Cerebellar nuclear complex (tissue), 1 donor: ENCODE measurements at places on chromosomes 13 and 19.
A peak's percentile ranks its signal among the peaks of the same experiment; 100 is the strongest.

DNA sequence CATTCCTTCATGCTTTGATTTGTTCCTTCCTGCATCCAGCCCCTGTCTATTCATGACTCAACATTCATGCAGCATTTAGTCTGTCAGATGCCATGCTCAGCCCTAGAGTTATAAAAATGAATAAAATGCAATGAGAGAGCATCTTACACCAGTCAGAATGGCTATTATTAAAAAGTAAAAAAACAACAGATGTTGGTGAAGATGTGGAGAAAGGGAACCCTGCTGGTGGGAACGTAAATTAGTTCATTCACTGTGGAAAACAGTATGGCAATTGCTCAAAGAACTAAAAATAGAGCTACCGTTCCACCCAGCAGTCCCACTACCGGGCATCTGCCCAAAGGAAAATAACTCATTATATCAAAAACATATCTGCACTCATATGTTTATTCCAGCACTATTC, 70.0 kb upstream of the GTF3A start:
- DNase-seq, result no peak

DNA sequence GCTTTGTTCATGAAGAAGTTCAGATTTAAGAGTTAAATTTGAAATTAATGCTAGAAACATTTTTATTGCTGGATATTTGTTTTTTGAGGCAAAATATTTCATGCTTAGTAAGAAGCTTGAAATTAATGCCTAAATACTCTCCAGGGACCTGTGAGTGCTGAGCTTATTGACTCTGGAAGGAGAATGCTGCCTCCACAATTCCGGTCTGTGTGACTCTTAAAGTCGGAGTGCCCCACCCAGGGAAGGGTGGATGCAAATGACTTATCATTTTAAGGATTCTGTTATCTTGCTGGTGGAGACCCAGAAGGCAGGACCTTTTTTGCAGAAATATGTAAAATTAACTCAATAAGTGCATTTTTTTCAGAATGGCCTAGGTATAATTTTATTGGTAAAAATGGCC, 143.8 kb upstream of the RXFP2 start:
- DNase-seq, result no peak

GRCh38 chr13:53447863-53448262, 419.2 kb downstream of the OLFM4 start:
- DNase-seq, result no peak

- DNase-seq, result no peak
Measured at GRCh38 chr13:100059827-100060226, 29.1 kb upstream of the PCCA start.

DNA sequence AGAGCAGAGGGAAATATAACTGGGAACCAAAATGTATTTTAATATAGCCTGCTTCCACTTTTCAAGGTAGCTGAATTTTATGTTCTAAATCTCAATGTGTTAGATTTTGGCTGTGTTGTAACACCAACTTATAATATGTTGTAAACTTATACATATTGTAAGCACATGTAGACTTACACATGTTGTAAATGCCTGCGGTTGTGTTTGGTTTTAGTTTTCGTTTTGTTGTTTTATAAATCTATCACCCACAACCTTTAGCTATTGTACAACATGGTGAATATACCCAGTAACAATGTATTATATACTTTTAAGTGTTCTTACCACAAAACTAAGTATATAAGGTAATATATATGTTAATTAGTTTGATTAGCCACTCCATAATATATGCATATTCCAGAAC, 15.6 kb downstream of the KCTD4 start:
- DNase-seq, result no peak

DNA sequence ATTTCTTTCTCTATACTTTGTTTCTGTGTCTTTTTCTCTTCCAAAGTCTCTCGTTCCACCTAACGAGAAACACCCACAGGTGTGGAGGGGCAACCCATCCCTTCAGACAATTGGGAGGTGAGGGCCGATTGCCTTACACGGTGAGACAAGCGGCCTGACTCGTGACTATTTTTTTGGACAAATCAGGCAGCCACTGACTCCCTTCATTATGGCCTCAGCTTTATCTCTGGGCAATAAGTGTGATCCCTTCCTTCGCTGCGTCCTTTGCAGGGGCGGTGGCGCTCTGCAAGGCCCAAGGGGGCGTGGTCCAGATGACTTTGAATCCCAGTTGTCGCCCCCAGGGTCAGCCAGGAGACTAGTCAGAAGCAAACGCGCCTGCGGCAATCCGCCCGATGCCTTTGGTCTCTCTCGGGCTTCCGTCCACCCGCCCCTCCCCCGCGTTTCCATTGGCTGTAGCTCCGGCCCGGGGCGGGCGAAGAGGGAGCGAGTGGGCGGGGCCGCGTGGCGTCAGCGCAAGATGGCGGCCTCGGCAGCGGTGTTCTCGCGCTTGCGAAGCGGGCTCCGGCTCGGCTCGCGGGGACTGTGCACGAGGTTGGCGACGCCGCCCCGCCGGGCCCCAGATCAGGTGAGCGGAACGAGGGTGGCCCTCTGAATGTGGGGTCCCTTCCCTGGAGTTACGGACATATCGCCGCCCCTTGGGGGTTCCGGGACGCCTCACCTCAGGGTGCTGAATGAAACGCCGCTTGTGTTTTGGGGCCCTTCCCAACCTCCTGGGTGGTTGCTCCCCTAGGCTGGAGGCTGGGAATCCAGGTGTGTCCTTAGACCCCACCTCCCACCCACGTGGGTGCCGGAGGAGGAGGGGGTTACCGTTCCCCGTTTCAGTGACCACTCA, at the start of gene TIMM50:
TIMM50 (plus strand) TSS at position 502 of the 892 bp plus-strand sequence; CDS start at position 518, 16 bp downstream.
- no peak for DNase-seq

DNA sequence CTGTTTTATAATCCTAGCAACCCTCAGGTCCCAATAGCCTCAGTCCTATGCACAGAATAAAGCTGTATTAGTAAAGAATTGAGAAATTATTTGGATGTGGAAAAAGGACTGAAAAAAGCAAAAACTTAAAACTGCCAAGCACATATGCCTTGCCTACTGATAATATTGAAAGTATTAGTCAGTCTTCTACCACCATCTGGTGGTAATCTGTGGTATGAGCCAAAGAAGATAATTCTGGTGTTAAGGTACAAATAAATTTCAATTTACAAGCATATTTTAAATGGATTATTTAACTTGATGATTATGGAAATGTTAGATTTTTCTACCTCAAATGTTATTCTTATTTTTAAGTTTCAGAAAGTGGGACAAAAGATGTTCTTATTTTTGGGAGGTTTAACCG, 460.3 kb upstream of the KLHL1 start:
- DNase-seq, result no peak

GRCh38 chr13:25217023-25217885, 45.2 kb upstream of the AMER2 start:
- DNase-seq, result no peak

DNA sequence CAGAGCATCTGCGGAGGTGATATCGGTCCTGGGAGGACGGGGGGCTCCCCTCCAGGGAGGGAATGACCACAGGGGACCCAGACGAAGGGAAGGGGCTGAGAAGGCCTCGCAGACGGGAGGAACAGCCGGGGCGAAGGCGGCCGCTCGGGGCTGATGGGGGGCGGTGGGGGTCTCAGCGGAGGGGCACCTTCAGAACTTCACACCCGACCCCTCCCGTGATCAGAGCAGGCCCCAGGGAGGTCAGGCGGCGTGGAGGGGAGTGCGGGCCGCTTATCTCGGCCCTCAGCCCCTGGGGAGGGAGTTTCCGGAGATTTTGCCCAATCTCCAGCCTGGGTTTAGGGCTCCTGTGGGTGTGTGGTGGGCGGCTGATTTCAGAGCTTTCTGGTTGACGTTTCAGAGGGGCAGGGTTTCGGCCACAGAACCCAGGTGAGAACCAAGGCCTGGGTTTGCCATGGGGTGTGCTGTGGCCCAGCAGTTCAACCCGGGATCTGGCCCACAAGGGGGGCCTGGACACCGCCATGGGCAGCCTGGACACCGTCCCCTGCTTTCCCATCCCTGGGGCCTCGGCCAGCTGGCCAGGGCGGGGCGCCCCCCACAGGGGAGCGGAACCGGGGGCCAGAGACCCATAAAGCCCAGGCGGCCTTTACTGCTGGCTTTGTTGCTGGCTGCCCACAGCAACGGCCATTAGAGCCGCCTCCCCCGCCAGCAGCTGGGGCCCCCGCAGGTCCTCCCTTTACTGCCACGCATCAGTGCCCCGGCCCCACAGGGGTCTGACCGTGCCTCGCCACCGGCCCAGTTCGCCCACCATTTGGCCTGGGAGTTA, 29.0 kb downstream of the ARID3A start:
- no peak for DNase-seq

- DNase-seq, result peak; percentile 0
Measured at GRCh38 chr13:23960566-23961156, 63.4 kb upstream of the C1QTNF9B start.

GRCh38 chr13:76223565-76223964, 587.4 kb downstream of the LMO7 start:
- no peak for DNase-seq

GRCh38 chr19:51508059-51508733, 6.6 kb upstream of the SIGLEC12 start:
- no peak for DNase-seq

- no peak for DNase-seq
Measured at GRCh38 chr19:31390711-31391110, 41.5 kb upstream of the TSHZ3 start.

DNA sequence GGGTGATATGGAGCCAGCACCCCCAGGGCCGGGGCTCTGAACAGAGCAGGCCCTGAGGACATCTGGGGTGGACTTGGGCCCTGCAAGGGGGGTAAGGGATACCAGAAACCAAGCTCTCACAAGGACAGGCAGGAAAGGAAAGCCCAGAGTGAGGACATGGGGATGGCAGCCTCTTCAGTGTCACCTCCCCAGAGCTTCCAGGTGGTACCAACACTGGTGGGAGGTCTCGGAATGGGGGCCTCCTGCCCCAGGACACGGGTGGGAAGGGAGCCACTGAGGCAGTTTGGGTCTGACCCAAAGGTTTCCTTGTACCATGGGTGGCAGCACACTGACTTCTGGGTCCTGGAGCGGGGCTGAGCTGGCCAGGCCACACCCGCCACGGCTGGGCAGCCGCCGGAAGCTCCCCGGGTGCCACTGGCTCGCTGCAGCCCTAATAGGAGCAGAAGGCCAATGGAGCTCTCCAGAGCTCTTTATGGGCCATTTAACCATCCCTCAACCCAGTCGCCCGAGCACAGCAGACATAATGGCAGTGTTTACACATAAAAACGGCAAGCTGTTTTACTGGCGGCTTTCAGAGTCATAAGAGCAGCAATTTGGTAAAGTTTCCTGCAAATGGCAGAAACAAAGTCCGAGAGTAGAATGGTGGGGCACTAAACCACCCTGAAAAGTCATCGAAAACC, 59.3 kb downstream of the PEPD start:
- DNase-seq, result no peak

DNA sequence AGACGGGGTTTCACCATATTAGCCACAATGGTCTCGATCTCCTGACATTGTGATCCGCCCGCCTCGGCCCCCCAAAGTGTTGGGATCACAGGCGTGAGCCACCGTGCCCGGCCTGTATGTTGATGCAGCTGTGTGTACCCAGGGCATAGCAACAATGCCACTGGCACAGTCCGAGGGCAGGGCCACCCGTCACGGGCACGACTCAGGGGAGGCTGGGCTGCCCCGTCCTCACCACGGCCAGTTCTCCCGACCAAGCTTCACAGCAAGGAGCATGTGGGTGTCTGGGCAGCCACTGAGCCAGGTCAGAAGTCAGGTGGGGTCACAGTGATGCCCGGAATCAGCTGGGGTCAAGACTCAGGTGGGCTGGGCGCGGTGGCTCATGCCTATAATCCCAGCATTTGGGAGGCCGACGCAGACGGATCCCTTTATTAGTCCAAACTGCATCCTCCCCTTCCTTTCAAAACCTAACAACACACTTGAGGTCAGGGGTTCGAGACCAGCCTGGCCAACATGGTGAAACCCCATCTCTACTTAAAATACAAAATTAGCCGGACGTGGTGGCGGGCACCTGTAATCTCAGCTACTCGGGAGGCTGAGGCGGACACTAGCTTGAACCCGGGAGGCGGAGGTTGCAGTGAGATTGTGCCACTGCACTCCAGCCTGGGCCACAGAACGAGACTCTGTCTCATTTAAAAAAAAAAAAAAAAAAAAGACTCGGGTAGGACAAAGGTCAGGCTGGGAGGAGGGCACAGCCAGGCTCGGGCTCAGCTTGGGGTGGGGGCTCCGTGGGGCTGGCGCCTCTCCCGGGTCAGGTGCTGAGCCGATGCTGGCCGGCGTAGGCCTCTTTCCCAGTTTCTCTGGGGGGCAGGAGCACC, 1.2 kb upstream of the CDC34 start:
- DNase-seq, result no peak

GRCh38 chr19:1438933-1439354, 748 bp downstream of the RPS15 start:
- DNase-seq, result no peak

DNA sequence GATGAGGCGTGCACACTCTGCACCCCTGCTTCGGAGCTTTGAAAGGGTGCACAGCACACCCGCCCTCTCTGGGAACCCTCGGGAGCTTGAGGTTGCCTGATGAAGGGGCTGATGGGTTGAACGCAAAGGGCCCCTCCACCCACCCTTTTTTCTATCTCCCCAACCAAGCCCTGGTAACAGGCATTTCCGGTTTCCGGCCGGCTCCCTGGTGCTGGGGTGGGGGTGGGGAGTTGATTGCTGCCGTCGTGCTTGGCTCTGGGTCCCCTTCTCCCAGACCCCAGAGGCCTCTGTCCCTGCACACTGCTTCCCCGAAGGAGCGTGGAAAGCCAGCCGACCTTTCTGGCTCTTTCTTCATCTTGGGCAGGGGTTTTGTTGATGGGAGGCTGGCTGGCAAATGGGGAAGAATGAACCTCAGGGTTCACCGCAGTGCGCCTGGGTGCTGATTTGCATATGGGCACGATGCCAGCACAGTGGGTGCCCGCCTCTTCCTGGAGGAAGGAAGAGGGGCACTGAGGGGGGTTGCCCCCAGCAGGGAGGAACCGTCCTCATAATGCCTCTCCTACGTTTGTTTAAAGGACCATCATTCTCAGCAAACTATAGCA, 29.1 kb downstream of the VAV1 start:
- no peak for DNase-seq

DNA sequence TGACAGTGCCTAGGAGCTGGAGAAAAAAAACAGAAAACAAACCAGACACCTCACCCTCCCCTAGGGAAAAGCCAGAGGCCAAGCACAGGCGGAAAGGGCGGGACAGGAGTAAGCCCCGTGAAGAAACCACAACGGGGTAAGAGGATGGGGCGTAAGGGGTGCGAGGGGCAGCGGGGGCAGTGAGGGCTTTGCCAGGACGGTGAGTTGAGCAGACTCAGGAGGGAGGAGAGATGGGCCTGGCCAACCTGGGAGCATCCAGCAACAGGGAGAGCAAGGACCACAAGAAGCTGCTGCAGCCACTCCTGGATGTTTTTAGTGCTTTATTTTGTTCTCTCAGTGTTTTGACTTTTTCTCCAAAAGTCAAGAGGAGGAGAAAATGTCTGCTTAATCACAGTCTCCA, 114.1 kb upstream of the SOX1 start:
- no peak for DNase-seq

DNA sequence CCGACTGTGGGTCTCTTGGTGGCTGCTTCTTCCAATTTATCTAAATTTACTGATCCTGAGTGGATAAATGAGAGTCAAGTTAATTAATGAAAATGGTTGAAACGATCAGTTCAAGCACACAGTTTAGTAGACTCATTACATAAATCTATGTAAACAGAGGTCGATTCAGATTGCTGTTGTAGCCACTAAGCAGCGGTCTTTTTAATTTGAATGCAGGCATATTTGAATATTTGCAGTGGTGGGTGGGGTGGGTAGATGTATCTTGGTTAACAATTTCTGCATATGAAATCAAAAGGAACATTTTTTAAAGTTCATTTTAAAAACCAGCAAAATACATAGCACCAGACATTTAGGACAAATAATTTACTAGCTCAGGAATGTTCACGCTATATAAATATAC, 325.9 kb downstream of the KLF12 start:
- DNase-seq, result no peak

- no peak for DNase-seq
Measured at GRCh38 chr19:4121273-4121612, 2.7 kb downstream of the MAP2K2 start.

- no peak for DNase-seq
Measured at GRCh38 chr19:3975637-3976087, 4.8 kb upstream of the DAPK3 start.
